Esophagus muscularis mucosa (tissue), 4 donors: ENCODE measurements at places on chromosomes 1 and 21. TPM values are rescaled to one million over a fixed set of nuclear protein-coding genes. Genes with fewer than 3 reads are reported as not detected.

Gene GRIK1
- total RNA-seq, result 0.40 TPM

Gene CAMK2N1
- total RNA-seq, result 31.1 TPM

Gene PSMG1
- 25.7 TPM for total RNA-seq

Gene GIPC2
- 6.9 TPM for total RNA-seq

Gene TRIM67
- total RNA-seq, result 0.42 TPM

Gene COP1
- 53.6 TPM for total RNA-seq

Gene RGS8
- total RNA-seq, result 0.17 TPM

Gene LDLRAD2
- total RNA-seq, result not detected

Gene TFAP2E
- 0.33 TPM for total RNA-seq

Gene CELA2A
- total RNA-seq, result not detected

Gene GBP6
- total RNA-seq, result not detected

Gene RBM11
- total RNA-seq, result 0.83 TPM

Gene AMY1A
- not detected for total RNA-seq

Gene SH2D5
- 7.2 TPM for total RNA-seq

Gene TMEM52
- total RNA-seq, result 4.2 TPM

Gene SLC16A4
- 8.2 TPM for total RNA-seq

Gene ECM1
- total RNA-seq, result 18.7 TPM

Gene CCT3
- total RNA-seq, result 221 TPM

Gene LCE1F
- not detected for total RNA-seq

Gene CD1B
- total RNA-seq, result not detected

Gene SYNC
- total RNA-seq, result 201 TPM

Gene TTC39A
- 0.52 TPM for total RNA-seq

Gene ELAPOR1
- 0.34 TPM for total RNA-seq

Gene SPRR2F
- not detected for total RNA-seq

Gene OR2T11
- not detected for total RNA-seq

Gene RABGAP1L
- total RNA-seq, result 76.5 TPM

Gene KRTAP7-1
- not detected for total RNA-seq

Gene PBX1
- total RNA-seq, result 138 TPM

Gene CRABP2
- 6.4 TPM for total RNA-seq

Gene RPE65
- total RNA-seq, result not detected

Gene ATAD3C
- total RNA-seq, result 2.4 TPM

Gene OR2T29
- not detected for total RNA-seq

Gene RGS5
- total RNA-seq, result 455 TPM

Gene ST6GALNAC5
- total RNA-seq, result 8.7 TPM

Gene TRNP1
- total RNA-seq, result 34.1 TPM

Gene LIN28A
- total RNA-seq, result not detected

Gene FCGR3B
- total RNA-seq, result 5.0 TPM

Gene DPYD
- total RNA-seq, result 31.6 TPM

Gene FCGR3A
- 11.8 TPM for total RNA-seq

Gene ZNF695
- not detected for total RNA-seq

Gene IL19
- total RNA-seq, result not detected

Gene S100A9
- 144 TPM for total RNA-seq

Gene CHD5
- total RNA-seq, result 7.5 TPM

Gene CFHR4
- not detected for total RNA-seq

Gene C4BPB
- not detected for total RNA-seq

Gene URB2
- 7.8 TPM for total RNA-seq

Gene NCAM2
- 5.1 TPM for total RNA-seq

Gene CD53
- total RNA-seq, result 18.1 TPM

Gene CLDN17
- not detected for total RNA-seq

Gene TIMM17A
- total RNA-seq, result 46.1 TPM

Gene IL20
- not detected for total RNA-seq

Gene SLAMF1
- 1.2 TPM for total RNA-seq

Gene TNNT2
- total RNA-seq, result 0.83 TPM

Gene DNM3
- 6.4 TPM for total RNA-seq

Gene PIGM
- 2.8 TPM for total RNA-seq

Gene PLA2G4A
- 3.0 TPM for total RNA-seq

Gene HORMAD1
- not detected for total RNA-seq

Gene RPS6KA1
- total RNA-seq, result 8.3 TPM
